WTC11 (cell line): ENCODE measurements at places on chromosomes 1 and 21.

GRCh38 chr1:165253818-165254254 is 102.7 kb downstream of the LMX1A start:
- peaks cover 23% of the 10 kb centered on the region for H3K27me3 ChIP-seq
- DNase-seq, result no peak
- H3K27ac ChIP-seq, result no peak overlapping the region
- peaks cover 20% of the 10 kb centered on the region for H3K4me1 ChIP-seq
- no peak overlapping the region for H3K4me3 ChIP-seq

DNA sequence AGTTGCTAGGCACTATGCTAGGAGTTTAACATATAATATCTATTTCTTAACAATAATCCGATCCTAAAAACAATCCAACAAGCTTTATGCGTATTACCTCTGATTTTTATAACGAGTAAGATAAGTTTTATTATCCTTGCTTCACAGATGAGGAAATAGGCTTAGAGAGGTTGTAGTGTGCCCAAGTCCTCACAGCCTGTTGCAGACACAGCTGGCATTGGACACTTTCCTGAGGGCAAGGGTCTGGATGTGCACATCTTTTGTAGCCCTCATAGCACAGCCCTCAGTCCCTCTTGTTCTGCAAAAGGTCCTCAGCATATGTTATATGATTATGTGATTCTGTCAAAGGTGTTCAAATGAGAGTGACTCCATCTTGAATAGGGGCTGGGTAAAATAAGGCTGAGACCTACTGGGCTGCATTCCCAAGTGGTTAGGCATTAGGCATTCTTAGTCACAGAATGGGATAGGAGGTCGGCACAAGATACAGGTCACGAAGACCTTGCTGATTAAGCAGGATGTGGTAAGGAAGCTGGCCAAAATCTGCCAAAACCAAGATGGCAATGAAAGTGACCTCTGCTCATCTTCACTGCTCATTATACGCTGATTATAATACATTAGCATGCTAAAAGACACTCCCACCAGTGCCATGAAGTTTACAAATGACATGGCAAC is 75.7 kb upstream of the F3 start:
- peaks cover 9% of the 10 kb centered on the region for H3K27me3 ChIP-seq
- peaks cover 17% of the 10 kb centered on the region for H3K36me3 ChIP-seq
- no peak for DNase-seq
- H3K4me1 ChIP-seq, result peaks cover 38% of the 10 kb centered on the region
- no peak overlapping the region for H3K27ac ChIP-seq

- H3K4me1 ChIP-seq, result peaks cover 10% of the 10 kb centered on the region; the same call in 1 of the 2 replicates
- no peaks in the 10 kb centered on the region for H3K36me3 ChIP-seq
Measured at GRCh38 chr1:182246783-182247182, 144.8 kb downstream of the GLUL start.

DNA sequence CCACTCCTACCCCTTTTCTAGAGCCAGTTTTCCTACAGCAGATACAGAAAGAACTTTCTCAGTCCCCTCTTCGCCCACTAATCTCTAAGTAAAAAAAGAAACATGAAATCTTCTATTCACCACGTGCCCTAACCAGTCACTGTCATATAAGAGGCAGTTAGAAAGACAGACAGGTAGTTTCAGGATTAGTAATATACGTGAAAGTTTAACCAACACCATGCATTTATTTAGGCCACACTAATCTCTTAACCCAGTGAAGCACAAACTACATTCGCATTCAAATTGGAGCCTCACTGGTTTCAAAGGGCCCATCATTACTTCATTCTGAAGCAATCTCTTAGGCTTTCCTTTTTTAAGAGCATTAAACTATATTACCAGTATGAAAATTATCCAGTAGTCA is 10.1 kb downstream of the GPATCH2 start:
- H3K4me1 ChIP-seq, result peaks cover 18% of the 10 kb centered on the region
- no peak for DNase-seq
- H3K4me3 ChIP-seq, result no peak overlapping the region
- H3K36me3 ChIP-seq, result peaks cover 9% of the 10 kb centered on the region
- peak overlapping the region; percentile 82; the same call in 1 of the 2 replicates for H3K27ac ChIP-seq
